ENCODE measurements at places on chromosomes 16 and 17.
A peak's percentile ranks its signal among the peaks of the same experiment; 100 is the strongest.

- no peak for DNase-seq
These were observed 313.7 kb downstream of the SEC14L1 start for GRCh38 chr17:77454242-77455095.

DNA sequence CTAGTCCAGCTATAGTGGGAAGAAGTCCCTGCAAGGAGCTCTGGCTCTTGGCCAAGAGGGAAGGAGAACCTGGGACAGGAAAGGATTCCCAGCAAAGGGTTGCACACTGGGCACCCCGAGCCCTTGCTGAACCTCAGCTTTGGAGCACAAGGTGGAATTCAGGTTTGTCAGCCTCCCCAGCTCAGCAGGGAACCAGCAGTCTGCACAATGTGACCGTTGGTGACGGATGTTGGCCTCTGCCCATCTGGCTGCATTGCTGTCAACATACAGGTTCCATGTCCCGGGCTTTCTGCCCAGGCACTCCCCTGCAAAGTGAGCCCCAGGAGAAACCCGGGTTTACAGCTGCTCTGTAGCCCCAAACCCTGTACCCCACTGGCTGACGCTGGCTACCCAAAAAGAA, 6.7 kb downstream of the RPRML start:
- DNase-seq: no peak

DNA sequence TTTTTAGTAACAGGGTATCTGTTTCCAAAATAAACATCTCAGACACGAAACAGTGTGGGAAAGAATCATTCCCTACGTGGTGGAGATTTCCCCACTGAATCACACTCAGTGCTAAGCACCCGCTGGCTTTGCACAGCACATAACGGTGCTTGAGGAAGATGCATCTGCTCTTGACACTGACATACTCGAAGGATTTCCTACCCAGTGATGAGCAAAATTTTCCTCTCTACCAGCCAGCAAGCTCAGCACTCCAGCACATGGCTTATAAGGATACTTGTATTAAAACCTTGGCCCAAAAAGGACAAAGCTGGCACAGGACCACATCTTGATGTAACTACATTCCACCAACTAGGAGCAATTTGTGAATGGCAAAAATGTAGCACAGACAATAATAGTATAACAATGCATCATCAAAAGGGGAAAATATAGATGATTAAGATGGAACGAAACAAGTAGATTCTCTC, 59.0 kb downstream of the ANKFY1 start:
- DNase-seq: no peak

DNA sequence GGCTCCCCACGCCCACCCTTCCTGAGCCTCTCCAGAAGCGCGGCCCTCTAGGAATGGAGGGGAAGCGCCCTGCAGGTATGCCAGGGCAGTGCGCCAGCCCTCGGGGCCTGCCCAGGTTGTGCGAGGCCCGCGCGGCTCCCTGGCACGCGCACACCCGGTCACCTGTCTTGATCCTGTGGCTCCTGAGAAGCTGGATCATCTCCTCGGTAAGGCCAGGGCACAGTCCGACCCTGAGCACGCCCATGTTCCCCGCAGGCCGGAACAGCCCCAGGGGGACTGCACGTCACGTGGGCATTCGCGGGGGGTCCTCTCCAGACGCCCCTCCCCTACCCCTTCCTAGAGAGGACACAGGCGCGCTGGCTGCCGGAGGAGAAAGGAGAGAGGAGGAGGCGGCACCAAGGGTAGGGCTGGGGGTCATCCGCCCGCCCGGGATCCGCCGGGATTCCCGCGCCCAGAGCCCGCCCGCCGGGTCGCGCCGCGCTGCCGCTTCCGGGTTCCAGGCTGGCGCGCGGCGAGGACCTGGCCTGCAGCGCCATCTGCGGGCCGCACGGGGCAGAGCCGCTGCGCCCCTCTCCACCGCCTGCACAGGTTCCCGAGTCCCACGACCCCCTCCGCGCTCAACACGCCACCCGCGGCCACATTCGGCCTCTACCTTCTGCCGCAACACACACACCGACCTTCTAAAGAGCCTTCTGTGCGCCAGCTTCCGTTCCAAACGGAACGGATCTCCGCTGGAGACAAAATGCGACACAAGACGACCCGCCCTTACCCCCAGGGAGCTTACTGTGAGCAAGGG, at the start of gene RAD51D:
TSS of gene RAD51D (minus strand) at position 491 of the 796 bp plus-strand sequence. CDS start at position 244, 247 bp downstream.
- peak; percentile 68 for DNase-seq

DNA sequence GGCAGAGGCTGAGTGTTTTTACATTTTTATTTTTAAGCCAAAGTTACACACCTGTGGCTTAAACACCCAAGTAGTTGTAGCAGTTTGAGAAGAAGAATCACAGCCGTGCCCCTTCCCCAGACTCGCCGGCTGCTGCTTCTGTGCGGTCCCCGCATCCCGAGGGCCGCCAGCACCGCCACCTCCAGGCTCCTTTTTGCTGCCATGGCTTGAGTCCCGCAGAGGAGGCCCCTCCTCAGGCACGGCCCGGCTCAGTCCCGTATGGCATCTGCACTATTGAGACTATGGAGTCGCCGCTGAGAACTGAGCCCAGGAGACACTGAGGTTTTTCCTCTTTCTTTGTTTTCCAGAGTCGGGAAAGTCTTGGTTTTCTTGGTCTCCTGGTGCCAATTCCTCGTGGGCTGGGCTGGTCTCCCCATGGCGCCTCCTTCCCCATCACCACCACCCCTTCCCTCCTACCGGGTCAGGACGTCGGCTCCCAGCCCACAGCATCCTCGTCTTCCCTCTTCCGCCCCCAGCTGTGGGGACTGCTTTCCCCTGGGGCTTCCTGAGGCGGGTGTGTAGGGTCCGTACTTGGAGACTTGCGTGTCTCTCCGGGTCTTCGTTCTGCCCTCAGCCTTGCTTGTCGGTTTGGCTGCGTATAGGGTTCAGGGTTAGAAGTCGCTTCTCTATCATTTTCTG, 32.6 kb upstream of the CDH15 start:
- DNase-seq: no peak

DNA sequence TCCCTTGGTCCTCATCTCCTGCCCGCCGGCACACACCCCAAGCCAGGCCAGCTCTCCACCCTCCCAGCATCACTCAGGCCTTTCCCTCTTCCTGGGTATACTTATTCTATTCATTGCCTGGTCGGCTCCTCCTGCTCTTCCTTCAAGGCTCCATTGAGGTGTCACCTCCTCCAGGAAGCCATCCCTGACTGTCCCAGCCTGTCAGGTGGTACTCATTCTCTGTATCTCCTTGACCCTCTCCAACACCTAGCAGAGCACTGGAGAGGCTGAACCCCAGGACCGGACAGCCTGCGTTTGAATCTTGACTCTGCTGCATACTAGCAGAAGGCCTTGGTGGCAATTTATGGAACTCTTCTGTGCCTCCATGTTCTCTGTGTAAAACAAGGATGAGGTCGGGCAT, 428 bp upstream of the TNFRSF13B start:
- no peak for DNase-seq

DNA sequence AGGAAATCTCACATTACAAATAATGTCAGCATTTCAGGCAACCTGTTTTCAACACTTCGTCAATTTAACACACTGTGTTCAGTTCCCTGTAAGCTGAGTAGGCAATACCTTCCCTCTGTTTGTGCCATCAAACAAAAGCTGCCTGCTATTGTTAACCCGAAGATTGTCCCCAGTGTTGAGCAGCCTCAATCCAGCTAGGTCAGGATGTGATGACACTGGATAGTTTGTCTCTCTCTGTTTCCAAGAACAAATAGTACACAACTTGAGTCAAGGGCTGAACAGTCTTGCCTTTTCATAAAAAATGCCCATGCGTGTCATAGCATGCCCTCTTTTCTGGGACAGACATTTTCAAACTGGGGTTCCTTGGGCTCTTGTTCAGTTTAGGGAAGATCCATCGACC, 36.4 kb downstream of the HSD17B2 start:
- DNase-seq: no peak

DNA sequence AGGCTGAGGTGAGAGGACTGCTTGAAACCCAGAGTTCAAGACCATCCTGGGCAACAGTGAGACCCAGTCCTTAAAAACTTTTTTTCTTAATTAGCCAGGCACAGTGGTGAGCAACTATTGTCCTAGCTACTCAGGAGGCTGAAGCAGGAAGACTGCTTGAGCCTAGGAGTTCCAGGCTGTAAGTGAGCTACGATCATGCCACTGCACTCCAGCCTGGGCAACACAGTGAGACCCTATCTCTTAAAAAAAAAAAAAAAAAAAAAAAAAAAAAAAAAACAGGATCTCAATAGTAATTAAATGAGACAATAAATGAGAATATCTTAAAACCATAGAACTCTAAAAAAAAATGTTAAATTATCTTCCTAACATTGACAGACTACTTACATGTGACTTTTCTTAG, 14.3 kb downstream of the SMURF2 start:
- DNase-seq: no peak

DNA sequence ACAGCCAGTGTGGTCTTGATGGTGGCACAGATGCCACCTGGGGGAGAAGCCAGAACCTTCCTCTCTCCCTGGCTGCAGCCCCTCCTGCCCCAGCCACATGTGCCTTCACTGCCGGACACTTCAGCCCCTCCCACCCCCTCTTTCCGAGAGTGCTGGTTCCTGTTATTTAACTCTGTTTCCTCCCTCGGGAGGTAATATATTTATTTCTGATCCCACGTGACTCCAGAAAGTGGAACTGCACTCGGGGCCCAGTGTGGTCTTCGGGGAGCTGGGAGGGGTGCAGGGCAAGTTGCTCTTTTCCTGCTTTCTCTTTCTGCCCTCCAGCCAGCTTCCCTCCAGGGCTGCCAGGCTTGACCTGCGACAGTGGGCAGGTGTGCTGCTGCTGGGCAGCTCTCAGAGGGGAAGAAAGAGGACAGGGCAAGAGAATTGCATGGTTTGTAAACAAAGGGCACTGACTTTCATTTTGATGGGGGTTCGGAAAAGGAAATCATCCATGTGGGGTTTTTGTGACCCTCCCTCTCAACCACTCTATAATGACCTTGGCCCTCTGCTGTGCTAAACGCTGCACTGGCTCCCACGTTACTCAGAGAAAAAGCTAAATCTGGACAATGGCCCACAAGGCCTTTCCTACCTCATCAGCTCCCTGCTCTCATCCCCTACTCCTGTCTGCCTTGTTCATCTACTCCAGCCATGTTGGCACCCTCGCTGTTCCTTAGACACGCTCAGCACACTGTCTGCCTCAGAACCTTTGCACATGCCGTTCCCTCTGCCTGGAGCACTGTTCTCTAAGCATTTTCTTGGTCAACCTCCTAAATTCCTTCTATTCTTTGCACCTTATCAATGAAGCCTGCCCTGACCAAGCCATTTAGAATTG, 8.2 kb upstream of the CIITA start:
- DNase-seq: no peak

DNA sequence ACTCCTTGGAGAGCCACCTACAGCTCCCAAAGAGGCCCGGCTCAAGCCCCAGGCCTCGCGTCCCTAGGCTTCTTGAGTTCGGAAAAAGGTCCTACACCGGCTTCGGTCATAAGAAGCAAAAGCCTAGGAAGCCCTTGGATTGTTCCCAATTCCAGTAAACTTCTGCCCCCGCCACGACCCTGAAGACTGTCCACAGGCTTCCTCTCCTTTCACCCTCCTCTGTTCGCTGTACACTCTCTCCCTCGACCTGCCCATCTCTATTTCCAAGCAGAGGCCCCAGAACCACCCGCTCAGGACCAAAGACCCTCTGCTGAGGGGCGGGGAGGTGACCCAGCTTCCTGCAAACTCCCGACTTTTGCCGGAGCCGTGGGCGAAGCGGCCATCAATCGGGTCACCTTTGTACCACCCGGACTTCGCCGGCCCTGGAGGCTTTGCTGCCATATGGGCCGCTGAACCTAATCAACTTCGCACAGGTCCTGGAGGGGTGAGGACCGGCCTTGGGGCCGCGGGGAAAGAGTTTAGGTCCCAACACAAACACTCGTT, 2.7 kb downstream of the HOXB2 start:
- no peak for DNase-seq

GRCh38 chr17:53472586-53472985, 350.1 kb upstream of the KIF2B start:
- DNase-seq: no peak

Data from D721Med (cell line).